Renal pelvis (tissue), 12 donors: ENCODE measurements at places on chromosomes 7 and 10. TPM values are rescaled to one million over a fixed set of nuclear protein-coding genes. Genes with fewer than 3 reads are reported as not detected.

The CPEB3 gene
- 3.6 TPM for polyA plus RNA-seq

The OPN1SW gene
- polyA plus RNA-seq = 1.4 TPM

The GPR37 gene
- 0.70 TPM for polyA plus RNA-seq

The SPDYE6 gene
- polyA plus RNA-seq = 1.7 TPM

The EXOC6 gene
- 16.0 TPM for polyA plus RNA-seq

The MAGI2 gene
- polyA plus RNA-seq = 33.9 TPM

The MSRB2 gene
- polyA plus RNA-seq = 47.9 TPM

The PNLIPRP1 gene
- 0.24 TPM for polyA plus RNA-seq
